Stimulated activated CD8-positive, alpha-beta memory T cell treated with anti-CD3 and anti-CD28 coated beads, Interleukin-12 subunit alpha, Interleukin-12 subunit beta, amount 100 ng/mL, for 4 hours (primary cell): ENCODE measurements at places on chromosomes 13 and 19.

- DNase-seq: no peak
Observed at GRCh38 chr19:27750391-27751043, 1462.4 kb downstream of the UQCRFS1 start.

- DNase-seq: no peak
Observed at GRCh38 chr19:1755467-1756171, 2.3 kb downstream of the ONECUT3 start.

GRCh38 chr19:38665950-38666662 lies 18.7 kb downstream of the ACTN4 start:
- no peak for DNase-seq

GRCh38 chr19:49339301-49340068 lies 4.3 kb downstream of the CD37 start:
- no peak for DNase-seq

GRCh38 chr13:93752541-93752940 lies 525.9 kb downstream of the GPC6 start:
- DNase-seq: no peak

- DNase-seq: no peak
Observed at GRCh38 chr13:25088562-25089221, 7.2 kb upstream of the PABPC3 start.

- DNase-seq: no peak
Observed at GRCh38 chr13:100563779-100564178, 24.8 kb downstream of the GGACT start.

GRCh38 chr19:34974646-34975045 lies 10.6 kb upstream of the ZNF792 start:
- DNase-seq: no peak

DNA sequence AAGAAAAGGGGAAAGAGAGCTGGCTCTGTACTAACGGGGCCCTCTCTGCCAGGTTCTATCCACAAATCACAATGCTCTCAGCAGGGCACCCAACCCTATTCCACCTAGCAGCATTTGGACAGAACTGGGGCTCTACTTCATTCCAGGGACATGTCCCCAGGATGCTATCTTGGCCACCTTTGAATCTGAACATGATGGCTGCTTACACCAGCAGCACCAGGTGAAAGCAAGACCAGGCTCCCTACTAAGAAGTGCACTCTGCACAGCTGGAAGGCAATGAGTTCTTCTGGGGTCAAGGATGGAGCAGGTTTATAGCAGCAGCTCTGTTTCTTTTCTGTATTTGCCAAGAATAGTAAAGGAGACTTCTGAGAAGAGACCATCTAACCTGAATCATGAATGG lies 222.4 kb downstream of the DACH1 start:
- DNase-seq: no peak

GRCh38 chr13:71576571-71576970 lies 290.4 kb downstream of the DACH1 start:
- DNase-seq: no peak

DNA sequence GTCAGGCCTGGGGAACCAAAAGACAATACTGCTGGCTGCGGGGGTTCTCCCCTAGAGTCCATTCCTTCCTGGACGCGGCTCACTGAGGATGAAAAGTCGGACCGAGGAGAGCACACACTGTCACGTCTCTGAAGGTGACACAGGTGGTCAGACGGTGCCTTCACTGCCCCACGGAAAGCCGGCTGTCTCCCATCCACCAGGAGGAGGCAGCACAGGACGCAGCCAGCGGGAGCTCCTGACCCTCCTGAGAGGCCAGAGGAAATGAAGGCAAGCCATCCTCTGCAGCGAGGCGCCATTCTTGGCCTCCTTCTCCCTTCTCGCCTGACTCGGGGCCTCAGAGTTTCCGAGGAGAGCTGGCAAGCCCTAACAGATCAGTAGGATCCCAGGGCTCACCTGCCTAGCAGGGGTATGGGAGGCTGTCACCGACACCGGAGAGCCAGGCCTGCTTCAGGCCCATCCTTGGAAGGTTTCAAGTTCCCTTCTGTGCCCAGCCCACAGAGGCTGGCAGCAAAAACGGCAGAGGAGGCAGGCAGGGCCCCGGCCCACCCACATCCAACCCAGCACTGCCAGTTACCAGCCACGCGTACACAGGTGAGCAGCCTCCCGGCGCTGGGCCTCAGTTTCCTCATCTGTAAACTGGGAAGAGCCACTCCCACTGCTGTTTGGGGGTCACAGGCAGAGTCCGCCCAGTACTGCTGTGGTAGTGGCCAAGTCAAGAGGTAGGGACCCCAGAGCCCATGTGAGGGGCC lies 4.5 kb downstream of the REXO1 start:
- no peak for DNase-seq

DNA sequence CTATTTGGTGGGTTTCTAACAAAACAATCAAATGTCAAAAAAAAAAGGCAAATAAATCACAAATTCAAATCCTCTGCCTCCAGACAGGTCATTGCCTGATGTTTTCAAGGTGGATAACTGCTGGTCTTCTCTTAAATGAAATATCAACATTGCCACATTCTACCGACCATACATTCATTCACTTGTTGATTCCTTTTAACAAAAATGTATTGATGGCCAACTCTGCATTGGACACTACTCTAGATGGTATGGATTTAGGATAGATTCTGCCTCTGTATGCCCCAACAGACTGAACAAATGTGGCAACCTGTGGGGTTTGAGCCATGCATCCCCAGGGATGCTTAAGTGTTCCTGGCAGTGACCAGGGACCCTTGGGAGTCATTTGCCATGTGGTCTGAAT lies 87.6 kb upstream of the STK24 start:
- no peak for DNase-seq

DNA sequence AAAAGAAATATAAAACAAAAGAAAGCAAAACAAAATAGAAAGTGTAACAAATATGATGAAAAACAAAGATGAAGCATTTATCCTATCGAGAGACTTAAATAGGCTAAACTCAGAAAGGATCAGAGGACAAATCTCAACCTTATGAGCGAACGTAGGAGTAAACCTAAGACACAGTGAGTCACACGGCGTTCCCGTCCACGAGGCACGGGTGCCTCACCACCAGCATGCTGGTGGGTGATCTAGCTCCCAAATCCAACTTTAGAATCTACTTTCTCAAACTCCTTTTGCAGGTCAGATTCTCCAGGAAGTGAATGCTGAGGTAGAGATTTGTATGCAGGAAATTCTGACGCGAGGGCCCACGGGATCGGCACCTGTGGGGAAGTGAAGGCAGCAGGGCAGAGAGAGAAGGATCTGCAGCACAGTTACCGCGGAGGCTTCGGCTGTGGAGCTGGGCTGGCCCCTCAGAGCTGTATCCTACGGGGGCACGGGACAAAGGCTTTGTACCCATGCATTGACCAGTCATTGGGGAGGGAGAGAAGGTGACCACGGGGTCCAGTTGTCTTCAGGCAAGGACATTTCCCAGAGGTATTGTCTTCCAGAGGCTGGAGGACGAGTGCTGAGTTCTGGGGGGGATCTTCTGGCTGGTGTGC lies 7.5 kb upstream of the MIER2 start:
- DNase-seq: no peak

DNA sequence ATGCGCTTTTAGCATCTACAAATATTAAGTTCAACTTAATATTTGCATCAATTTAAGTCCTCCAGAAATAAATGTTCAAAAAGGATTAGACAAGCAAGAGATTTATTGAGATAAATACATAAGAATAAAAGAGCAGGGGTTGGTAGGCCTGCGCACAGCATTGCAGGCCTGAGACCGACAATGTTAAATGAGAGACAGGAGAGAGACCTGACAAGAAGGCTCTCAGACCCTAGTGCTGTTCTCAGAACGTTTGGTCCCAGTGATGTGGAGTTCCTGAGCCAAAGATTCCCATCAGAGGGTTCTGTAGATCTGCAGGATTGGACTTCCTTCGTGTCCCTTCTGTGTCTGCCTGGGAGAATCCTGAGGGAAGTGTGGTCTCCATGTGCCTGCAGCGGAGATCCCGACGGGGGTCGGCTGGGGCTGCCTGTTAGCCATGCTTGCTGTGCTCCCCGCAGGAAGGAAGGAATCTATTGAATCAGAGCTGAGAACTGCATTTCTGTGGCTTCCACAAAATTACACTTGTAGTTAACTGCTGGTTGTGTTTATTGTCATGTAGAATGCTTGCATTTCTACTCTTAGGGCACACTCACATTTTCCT lies 369.9 kb upstream of the SLC10A2 start:
- no peak for DNase-seq

DNA sequence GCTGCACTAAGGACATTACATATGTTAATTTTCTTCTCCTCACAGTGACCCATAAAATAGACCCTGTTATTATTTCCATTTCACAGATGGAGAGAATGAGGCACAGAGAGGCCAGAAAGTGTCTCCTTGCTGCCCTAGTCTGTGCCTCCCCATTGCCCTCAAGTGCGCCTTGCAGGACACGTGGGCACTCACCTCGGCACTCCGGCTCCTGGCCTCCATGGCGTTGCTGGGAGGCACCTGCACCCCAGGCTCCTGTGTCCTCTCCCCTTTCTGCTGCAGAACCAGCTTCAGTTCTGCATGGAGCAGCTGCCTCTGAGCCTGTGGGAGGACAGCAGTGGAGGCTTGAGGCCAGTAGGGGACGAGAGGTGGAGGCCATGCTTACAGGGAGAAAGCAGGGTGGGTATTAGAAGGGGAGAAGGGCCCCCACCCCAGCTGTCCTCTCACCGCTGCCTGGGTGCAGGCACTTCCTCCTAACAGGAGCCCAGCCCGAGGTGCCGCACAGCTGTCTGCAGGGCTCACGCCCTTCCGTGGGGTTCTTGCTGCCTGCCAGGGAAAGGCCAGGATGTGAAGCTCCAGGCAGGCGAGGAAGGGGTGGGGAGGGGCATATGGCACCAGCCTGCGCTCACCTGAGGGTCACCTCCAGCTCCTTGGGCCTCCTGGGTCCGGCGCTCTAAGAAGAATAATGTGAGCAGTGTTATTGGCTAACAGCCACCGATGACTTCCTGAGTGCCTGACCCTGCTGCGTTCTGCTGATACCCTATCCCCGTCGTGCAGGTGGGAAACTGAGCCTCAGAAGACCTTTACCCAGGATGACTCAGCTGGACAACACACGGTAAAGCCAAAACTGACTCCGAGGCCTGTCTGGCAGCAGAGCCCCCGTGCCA lies 5.2 kb downstream of the PRX start:
- DNase-seq: no peak

GRCh38 chr19:10975374-10976130 lies 14.7 kb downstream of the SMARCA4 start:
- no peak for DNase-seq

DNA sequence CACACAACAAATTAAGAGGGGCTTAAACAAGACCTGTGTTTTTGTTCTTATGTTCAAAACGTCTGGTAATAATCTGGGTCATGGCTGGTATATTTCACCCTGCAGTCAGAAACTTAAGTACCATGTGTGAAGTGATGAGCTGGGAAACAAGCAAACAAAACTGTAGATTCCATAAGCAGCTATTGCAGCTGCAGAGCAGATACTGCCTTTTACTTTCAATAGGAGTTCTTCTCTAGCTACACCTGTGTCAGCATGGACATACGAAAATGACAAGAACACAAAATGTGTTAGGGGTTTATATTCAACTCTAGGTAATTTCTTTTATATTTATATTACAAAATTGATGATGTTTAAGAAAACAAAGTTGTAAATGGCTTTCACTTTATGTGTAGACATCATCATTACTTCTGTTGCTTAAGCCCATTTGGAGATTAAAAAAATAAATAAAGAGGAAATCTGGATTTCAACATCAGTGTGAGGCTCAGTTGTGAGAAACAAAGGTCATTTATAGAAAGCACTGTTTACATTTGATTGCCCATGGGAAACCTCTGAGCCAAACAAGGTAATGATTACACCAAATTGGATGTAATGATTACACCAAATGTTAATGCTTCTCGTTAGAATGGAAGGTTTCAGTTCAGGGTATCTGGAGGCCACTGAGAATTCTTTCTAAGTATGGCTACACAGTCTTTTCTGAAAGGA lies 451.0 kb upstream of the SLC10A2 start:
- no peak for DNase-seq

- DNase-seq: no peak
Observed at GRCh38 chr13:23391752-23392151, 41.8 kb downstream of the SACS start.

GRCh38 chr13:41541142-41541938 lies 84.0 kb downstream of the RGCC start:
- no peak for DNase-seq

- DNase-seq: no peak
Observed at GRCh38 chr19:40191836-40192646, 815 bp downstream of the MAP3K10 start.
